ENCODE measurements at places on chromosomes 2 and 18.
A peak's percentile ranks its signal among the peaks of the same experiment; 100 is the strongest.

DNA sequence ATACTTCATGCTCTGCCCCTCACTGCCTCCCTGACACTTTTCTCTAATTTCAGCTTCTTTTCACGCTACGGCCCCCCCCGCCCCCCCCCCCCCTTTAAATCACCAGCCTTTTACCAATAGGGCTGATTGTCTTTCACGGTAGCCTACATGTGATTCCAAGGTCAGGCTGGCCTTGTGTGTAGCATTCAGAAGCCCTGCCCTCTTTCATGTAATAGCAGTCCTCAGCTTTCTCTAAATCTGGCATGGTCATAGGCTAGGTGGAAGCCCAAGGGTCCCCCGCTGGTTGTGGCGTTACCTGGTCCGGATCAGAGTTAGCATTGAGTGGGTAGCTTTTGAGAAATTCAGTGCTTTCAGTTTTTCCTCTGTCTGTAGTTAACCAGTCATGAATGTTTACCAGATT lies 281.8 kb downstream of the ALPK2 start:
- no peak for DNase-seq

GRCh38 chr2:84959566-84960506 lies 11.1 kb upstream of the KCMF1 start:
- no peak for DNase-seq

DNA sequence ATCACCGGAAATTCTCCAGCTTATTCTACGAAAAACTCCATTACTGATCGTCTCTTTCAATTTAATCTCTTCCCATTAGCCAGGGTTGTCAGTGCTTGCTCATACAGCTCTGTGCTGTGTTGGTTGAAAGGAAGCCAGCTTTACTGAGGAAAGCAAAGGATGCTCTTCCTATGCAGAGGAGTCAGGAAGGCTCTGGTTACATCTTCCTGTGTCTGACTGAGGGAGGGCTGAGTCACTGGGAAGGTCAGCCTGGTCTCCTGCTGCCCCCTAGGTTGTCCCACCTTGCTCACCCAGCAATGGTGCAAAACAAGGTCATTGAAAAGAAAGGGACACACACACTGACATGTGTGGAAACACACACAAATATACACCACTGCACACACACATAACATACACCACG lies 975.6 kb downstream of the DCDC2C start:
- no peak for DNase-seq

DNA sequence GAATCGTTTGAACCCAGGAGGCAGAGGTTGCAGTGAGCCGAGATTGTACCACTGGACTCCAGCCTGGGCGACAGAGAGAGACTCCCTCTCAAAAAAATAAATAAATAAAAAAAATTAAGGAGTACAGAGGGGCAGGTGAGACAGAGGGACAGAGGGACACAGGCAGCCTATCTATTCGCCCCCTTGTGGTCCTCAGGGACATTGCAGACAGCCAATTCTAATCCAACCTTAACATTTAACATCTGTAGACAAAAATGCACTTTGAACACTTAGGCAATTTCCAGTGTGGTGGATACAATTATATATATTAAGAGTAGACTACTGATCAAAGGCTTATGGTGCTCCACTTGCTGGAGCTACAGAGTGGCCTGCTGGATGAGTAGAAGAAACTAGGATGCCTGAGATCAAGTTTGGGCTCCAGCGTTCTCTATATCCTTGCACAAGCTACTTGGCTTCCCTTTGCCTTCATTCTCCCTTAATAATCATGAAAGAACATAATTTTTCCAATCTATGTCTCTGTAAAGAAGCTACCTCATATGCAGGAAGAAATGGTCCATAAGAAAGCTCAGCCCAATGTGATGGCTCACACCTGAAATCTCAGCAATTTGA lies 8.2 kb upstream of the SMARCAL1 start:
- no peak for DNase-seq

DNA sequence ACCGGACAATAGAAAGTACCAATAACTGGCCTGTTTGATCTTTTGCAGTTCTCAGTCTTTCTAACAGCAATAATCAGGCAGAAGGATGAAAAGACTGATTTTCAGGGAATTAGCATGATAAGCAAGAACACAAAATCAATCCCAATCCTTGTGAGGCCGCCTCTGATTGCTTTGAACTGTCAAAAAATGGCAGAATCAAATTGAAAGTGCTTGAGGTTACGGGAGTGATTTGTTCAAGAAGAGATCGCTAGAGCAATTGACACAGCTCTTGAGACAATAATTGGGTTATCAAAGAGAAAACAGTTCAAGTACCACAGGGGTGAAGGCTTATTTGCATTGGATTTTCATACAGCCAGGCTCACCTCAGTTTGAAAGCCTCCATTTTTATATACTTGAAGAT lies 663.4 kb downstream of the ARHGAP15 start:
- DNase-seq = no peak

GRCh38 chr2:160394153-160394552 lies 99.5 kb downstream of the RBMS1 start:
- DNase-seq = no peak

- no peak for DNase-seq
These were observed 108.3 kb downstream of the DSEL start for GRCh38 chr18:67408240-67408639.

GRCh38 chr2:9648821-9649220 lies 18.0 kb upstream of the YWHAQ start:
- no peak for DNase-seq

DNA sequence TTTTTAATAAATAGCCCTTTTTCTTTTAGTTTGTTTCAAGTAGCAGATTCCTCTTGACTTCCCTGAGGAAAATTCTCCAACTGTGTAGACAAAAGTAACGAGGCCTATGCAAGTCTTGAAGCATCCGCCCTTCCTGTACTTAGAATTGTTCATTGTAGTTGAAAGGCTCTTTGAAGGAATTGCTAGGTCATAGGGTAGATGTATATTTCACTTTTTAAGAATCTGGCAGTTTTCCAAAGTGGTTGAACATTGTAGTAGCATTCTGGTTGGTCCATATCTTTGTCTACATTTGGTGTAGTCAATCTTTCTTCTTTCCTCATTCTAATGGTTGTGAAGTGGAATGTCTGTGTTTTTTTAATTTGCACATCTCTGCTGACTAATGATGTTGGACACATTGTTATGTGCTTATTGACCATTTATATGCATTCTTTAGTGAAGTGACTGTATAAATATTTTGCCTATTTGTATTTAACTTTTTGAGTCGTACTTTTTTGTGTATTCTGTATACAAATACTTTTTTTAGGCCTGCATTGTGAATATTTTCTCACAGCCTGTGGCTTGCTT lies 5.6 kb upstream of the SERPINB11 start:
- DNase-seq = no peak

GRCh38 chr2:86174445-86174844 lies 20.8 kb downstream of the IMMT start:
- no peak for DNase-seq

GRCh38 chr2:30661173-30662107 lies 145.8 kb downstream of the CAPN13 start:
- no peak for DNase-seq

GRCh38 chr18:51069885-51070284 lies 39.9 kb downstream of the SMAD4 start:
- no peak for DNase-seq

DNA sequence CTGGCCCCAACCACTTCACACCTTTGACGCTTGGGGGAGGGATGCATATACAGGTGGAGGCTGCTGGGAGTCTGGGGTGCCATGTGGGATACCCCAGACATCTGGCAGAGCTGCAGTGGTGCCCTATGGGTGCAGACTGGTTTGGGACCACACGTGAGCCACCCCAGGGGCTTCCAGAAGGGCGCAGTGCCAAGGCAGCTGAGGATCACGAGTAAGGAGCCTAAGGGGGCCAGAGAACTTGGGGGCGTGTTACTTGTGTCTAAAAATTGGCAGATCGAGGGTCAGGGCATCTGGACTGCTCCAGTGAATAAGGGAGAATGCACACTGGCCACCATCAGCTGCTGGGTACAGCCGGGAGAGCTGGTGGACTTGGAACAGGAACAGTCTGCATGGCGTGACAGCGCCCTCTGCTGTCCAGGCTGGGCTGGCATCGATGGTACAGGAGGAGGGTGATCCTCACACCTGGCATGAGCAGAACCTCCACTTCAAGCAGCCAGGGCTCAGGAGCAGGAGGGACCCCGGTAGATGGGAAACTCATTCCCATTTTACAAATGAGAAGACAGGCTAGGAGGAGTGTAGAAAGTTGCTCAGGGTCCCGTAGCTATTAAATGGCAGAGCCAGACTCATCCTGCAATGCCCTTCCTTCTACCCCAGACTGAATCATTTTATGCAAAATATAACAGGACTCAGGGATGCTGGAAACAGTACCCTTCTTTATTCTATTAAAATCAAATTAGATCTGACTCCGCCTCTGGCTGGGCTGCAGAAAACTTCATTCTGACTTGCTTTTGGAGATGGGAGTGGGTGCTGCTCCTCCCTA lies 60.4 kb downstream of the ATOH8 start:
- DNase-seq = peak; percentile 71

- no peak for DNase-seq
These were observed 535.1 kb downstream of the RNF144A start for GRCh38 chr2:7452110-7452876.

DNA sequence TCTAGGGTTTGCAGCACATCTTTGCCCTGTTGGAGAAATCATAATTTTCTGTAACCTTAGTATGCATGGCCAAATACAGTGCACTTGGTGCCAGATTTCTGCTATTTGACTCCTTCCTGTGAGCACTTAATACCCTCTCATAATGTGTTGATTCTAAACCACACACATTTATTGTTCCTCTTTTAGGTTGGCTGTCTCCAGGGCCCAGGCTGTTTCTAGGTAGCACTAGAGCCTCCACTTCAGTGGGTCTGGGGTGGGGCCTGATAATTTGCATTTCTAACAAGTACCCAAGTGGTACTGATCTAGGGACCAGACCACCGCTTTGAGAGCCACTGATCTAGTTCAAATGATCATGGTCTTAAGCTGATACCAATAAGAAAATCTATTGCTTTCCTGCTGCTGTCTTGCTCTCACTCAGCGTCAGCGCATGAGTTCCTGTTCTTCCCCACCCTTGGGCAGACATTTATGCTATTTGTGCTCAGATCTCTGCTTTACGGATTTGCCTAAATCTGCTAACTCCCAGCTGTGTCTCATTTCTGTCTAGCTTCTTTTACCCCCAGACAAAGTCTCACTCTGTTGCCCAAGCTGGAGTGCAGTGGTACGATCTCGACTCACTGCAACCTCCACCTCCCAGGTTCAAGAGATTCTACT lies 7.4 kb downstream of the PTRHD1 start:
- peak; percentile 62 for DNase-seq

- DNase-seq = no peak
These were observed 316.8 kb downstream of the PIK3C3 start for GRCh38 chr18:42271647-42272414.

DNA sequence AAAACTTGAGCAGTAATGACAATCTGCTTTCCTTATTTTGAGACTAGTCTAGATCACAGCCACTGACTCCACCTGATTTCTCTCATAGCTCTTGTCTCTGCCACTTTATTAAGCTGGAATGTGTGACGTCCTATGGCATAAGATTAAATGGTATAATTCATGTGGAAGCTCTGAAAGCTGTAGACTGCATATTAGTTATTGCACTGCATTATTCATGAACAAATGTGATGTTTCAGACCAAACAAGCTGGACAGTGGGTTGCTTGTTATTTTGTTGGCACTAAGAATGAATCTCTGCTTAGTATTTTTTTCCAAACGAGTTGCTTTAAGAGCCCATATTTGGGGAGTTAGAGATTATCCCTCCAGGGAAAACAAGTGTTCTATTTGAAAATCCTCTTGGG lies 1218.5 kb downstream of the SUCLG1 start:
- no peak for DNase-seq

- DNase-seq = no peak
These were observed 12.3 kb downstream of the TRPM8 start for GRCh38 chr2:233929352-233930022.

- DNase-seq = peak; percentile 38
These were observed 159.4 kb downstream of the AGPS start for GRCh38 chr2:177551989-177552421.

- DNase-seq = no peak
These were observed 17.1 kb upstream of the ANKRD62 start for GRCh38 chr18:12076424-12077140.

DNA sequence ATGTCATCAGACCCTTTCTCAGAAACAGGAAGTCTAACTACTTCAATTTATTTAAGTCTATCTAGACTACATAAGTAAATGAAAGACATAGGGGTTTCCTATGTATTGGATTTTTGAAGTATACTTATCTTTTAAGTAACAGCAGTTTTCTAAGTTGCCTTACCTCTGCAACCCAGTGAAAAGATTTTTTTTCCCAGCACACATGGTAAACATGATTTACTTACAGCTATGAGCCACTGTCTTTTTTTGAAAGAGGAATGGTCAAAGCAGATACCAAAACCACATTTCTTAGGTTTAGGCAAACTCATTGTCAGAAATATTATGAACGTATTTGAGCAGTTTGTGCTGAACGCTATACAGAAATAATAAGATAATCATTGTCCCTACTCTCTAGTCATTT lies 78.7 kb upstream of the OTX1 start:
- no peak for DNase-seq

- DNase-seq = no peak
These were observed 34.7 kb downstream of the SPOPL start for GRCh38 chr2:138536302-138536701.

GRCh38 chr2:236688157-236688556 lies 118.5 kb downstream of the ACKR3 start:
- no peak for DNase-seq

GRCh38 chr2:226080334-226080733 lies 680.8 kb downstream of the NYAP2 start:
- no peak for DNase-seq

DNA sequence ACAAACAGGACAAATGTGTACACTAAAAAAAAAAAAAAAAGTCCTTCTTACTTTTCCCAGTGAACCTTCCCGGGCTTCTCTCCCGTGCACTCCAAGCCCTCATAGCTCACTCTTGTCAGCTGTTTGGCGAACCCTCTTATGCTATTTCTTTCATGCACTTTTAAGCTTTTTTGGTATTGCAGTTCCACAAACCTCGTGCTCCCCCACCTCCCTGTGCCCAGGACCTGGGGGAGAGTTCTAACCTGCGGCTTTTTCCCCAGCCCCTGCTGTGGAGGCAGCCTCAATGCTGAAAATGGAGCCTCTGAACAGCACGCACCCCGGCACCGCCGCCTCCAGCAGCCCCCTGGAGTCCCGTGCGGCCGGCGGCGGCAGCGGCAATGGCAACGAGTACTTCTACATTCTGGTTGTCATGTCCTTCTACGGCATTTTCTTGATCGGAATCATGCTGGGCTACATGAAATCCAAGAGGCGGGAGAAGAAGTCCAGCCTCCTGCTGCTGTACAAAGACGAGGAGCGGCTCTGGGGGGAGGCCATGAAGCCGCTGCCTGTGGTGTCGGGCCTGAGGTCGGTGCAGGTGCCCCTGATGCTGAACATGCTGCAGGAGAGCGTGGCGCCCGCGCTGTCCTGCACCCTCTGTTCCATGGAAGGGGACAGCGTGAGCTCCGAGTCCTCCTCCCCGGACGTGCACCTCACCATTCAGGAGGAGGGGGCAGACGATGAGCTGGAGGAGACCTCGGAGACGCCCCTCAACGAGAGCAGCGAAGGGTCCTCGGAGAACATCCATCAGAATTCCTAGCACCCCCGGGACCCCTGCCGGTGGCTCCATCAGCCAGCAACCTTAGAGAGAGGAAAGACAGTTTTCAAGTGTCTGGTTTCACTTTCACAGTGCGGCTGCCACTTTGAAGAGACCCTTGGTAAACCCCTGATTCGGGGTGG lies 826 bp downstream of the KCNE4 start:
- DNase-seq = no peak

Data from NCI-H1092 (cell line).